ENCODE measurements at places on chromosomes 3 and 15.

DNA sequence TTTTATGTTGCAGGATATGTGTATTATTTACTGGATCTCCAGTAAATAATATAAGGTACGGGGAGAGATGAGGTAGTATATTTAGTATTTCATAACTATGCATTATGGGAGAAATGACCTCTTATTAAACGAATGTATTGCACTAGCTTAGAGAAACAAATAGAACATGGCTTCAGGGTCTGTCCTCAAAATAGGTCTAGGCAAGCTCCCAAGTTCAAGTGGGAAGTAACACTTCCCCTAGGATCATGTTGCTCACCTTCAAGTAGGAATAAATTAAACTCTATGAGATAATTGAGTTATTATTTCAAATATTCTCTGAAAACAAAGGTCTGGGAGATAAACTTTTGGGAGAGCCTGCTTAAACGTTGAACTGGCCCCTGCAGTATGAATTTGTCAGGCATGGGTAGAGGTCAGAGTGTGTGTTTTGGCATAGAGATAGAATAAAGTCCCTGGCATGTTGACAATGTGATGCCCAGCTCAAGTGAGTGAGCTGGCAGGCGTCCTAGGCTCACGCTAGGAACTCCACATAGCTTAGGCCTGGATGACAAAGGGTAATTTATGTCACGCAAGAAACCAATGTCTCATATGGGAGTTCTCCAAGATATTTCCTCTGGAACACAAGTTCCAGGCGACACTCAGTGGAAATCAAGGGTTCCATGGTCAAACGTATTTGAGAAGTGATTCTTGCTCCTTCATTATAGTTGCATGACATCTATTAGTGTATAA, 236.8 kb downstream of the CACNA2D3 start:
- DNase-seq = no peak

- no peak for DNase-seq
These were observed 39.3 kb downstream of the CCR1 start for GRCh38 chr3:46168583-46169345.

DNA sequence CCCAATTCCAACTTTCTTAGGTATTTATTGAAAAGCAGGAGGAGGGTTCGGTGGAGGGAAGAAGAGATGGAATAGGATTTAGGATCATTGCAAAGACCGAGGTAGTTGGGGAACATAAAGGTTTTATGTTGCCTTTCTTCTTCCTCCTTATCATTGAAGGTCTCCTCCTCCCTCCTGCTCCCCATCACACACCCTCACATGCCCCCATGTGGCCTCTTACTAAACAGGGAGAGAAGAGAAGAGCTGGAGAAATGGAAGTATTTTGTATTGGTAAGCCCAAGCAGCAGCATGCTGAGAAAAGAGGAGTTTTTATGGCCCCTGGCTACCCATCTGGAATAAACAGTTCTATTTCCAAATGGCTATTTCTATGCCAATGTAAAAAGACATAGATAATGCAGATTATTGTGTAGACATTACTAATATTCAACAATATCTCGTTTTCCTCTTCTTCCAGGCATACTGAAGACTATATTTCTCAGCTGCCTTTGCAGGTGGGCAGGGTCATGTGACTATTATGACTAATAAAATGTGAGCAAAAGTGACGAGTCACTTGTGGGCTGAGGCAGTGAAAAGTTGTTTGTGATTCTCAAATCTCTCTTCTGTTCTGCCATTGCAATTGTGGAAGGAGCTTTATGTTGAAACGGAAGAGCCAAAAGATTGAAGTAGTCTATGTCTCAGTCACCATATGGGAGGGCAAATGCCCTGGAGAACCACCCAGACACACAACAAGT, 5.2 kb upstream of the GPR176 start:
- DNase-seq = no peak

DNA sequence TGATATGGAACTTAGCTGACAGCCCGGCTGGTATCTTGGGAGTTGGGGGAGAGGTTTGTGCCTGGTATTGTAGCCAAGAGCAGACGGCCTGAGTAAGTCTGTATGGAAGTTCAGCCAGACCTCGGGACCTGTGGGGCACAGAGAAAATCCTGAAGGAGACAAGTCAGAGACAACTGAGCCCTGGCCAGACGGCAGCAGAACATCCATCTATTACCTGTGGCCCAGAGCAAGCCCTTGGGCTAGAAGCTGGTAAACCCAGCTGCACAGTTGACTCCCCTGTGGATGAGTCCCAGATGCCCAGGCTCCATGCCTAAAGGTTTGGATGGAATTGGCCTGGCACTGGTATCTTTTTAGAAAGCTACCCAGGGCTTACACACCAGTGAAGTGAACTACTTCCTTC, 70.4 kb upstream of the DLG1 start:
- no peak for DNase-seq

DNA sequence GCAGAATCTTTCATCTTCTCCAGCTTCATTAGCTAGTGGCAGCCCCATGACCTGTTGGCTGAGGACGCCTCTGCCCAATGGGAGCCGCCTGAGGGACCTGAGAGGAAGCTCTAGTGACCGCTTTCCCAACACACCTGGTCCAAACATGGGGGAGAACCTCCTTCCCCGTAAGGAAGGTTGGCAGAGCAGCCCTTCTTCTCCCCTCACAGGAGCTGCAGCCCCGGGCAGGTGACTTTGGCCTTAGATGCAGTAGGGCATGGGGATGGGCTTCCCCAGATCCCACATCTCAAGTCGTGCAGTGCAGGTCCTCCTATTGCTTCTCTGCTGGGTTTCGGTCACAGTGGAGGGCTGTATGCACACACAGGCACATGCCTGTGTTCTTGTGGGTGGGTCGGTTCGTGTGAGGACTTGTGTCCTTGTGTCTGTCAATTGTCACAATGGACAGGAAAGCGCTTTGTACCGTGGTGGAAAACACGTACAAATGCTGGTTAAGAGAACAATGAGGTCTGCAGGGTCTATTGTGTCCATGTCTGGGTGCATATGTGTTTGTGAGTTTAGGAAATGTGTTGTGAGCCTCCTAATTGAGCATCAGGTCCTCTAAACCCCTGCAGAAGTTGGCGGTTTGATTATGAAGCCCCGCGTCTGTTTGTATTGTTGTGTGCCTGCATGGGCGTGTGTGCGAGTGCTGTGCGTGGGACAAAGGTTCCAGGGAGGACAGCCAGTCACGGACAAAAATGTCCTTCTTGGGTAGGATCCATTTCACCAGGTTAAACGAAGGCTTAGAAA, 1.4 kb downstream of the ISLR2 start:
- DNase-seq = no peak

- no peak for DNase-seq
These were observed 45.9 kb downstream of the CGNL1 start for GRCh38 chr15:57422113-57422754.

GRCh38 chr15:100879464-100880138, at the start of gene ALDH1A3:
ALDH1A3 (plus strand) TSS chr15:100879831; CDS start chr15:100879908, 77 bp downstream.
- DNase-seq = no peak

DNA sequence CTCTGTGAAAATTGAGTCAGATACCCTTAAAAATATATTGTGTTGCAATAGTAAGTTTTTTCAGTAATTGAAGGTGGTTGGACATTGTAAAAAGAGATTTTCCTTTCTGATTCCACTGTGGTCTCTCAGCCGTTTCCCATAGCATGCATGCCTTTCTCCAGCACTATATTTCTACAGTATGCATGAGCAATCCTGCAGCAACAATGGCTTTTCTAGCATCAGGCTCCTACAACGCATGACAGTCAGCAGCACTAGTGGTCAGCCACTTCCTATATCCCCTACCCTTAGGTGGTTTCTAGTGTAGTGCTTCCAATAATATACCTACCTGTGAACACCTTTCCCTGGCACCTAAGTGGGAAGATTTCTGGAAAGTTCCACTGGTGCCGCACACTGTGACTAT, 55.4 kb upstream of the SNRPN start:
- no peak for DNase-seq

DNA sequence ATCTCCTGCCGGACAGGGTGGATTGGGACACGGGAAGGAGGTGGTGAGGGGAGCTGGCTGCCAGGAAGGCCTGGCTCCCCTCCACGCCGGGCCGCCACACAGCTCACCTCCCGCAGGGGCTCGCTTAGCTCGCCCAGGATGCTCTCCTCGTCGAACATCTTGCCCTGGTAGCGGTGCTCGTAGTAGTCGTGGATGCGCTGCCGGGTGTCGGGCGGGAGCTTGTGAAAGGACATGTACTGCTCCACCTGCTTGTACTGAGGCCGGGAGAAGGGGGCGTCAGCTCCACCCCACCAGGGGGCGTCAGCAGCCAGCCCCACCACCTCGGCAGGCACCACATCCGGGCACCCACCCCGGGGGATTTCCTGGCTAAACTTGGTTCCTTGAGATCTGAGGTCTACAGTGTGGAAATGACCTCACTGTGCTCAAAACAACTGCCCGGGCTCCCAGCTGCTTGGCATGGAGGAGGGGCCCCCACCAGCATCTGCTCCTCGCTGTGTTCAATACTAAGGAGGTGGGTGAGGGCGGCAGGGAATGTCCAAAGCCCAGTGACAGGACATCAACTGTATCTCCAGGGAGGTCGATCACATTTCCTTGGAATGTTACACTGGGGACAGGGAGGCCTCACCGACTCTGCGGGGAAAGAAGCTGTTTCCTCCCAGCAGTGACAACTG, 43.4 kb downstream of the HCN4 start:
- no peak for DNase-seq

DNA sequence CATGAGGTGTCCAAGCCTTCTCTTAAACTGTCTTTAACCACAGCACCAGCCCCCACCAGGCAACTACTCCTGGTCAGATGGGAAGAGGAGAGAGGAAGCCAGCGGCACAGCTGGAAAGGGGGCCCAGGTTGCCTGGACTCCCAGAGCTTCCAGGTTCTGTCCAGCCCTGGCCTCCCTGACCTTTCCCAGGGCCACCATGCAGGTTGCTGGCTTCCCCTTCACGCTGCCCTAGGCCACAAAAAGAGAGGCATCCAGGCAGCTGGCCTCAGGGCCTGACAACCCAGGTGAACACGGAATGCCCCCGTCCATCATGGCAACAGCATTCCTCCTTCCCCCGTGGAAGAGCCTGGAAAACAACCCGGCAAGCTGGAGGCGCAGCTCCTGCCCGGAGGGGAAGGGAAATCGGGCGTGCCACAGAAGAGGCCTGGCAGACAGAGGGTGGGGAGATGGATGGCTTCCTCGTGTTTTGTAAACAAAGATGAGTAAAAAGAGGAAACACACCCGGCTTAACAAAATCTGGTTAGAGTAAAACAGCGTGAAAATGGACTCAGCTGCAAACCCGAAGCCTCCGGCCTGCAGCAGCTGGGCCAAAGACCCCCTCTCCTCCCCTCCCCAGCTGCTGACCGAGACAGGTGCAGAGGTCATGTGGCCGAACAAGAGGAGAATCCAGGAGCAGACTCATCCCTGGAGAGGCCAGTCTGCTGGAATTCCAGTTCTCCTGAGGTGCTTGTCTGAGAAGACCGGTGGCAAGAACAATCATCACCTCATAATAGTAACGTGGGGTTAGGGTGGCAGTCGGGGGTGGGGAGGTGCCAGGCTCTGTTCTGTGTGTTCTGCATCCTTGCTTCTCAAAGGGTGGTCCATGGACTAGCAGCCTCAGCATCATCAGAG, 15.5 kb downstream of the BMF start:
- no peak for DNase-seq

DNA sequence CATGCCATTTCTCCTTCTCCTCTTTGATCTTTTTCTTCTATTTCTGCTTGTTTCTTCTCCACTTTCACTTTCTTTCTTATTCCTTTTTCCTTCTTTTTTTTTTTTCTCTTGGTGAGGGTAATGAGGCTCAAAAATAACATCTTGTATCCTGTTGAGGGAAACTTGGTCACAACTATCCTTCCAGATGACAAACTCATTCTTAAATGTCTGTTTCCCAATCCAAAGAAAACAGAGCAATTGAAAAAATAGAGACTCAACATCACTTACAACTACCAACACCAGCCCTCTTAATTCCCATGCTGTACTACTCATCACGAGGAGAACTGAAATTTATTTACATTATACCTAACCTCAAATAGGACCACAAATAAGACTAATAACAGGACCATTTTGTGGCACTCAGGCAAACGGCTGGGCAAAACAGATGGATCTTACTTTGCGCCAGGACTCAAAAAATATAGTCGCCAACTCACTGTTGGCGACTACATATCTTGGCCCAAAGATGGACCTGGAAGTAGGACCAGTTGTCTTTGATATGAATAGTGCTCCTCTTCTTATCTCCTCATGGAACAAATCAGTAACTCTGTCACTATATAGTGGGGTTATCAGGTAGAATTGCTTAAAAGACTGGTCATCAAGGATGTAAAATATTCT, 343.9 kb downstream of the ZBTB20 start:
- no peak for DNase-seq

DNA sequence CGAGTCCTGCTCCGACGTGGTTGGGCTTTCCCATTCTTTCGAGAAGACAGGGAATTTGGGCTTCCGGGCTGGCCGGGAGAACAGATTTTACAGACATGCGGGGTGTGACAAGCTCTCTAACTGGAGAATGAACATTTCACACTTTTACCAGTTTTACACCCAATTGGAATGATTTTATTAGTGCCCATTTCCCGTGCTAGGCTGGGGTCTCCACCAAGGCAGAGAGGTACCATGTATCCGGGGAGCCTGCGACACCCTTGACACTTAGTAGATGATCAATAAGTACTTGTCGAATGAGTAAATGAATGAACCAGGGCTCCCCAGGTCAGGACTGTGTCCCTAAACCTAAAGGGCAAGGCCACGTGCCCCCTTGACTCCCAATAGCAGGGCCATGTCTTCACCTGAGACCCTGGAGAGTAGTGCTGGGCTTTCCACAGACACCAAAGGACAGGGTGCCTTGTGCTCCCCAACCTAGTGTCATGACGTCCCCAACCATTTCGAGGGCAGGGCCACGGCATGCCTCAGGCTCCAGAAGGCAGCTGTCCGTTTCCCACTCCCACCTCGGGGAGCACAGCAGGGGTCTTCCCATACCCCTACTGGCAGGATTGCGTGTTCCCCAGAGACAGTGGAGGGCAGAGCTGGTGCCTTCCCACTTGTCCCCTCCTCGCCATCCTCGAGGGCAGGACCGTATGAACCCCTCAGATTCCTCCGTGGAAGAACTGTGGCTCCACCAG, 679 bp upstream of the MYD88 start:
- no peak for DNase-seq

- DNase-seq = no peak
These were observed 132.1 kb upstream of the KLHL25 start for GRCh38 chr15:85926834-85927233.

- DNase-seq = no peak
These were observed 833 bp downstream of the MAN2A2 start for GRCh38 chr15:90903733-90904536.

DNA sequence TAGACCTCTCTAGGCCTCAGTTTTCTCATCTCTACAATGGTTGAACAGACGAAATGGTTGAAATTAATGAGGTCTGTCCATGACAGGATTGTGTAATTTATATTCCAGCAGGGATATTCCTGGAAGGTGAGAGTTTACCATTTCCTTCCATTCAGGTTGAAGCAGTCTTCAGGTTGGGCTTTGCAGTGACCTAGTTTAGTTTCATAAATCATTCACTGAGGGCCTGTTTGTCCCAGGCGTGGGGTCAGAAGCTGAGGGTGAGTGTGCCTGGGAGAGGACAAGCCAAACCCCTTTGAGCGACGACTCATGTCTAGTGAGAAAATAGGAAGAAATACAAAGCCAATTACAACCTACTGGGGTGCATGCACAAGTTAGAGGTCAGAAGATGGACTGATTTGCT, 57.2 kb upstream of the CACNA2D3 start:
- no peak for DNase-seq

Measured in caudate nucleus (tissue), 63 donors.